ENCODE measurements at places on chromosomes 3 and 15.

GRCh38 chr15:62491642-62492041 lies 326.6 kb upstream of the C2CD4B start:
- no peak for DNase-seq

DNA sequence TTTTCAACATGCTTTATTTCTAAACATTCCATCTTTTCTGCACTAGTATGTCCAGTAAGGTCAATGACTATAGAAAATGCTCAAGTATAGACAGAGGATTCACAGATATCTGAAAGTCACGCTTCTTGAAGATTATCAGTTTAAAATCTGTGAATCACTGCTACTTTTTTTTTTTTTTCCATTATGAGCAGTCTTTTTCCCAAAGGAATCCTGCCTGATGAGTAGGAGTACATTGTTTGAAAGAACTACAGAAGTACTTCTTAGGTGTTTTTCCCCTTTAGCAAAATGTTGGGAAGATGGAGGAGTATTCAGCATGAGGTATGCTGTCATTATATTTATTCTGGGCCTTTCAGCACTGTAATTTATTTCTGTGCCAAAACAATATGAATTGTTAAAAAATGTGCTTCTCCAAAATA lies 266.2 kb downstream of the NLGN1 start:
- no peak for DNase-seq

- no peak for DNase-seq
Observed at GRCh38 chr3:106745344-106746168, 631.7 kb upstream of the CCDC54 start.

GRCh38 chr3:183375787-183376186 lies 52.6 kb downstream of the MCF2L2 start:
- no peak for DNase-seq

DNA sequence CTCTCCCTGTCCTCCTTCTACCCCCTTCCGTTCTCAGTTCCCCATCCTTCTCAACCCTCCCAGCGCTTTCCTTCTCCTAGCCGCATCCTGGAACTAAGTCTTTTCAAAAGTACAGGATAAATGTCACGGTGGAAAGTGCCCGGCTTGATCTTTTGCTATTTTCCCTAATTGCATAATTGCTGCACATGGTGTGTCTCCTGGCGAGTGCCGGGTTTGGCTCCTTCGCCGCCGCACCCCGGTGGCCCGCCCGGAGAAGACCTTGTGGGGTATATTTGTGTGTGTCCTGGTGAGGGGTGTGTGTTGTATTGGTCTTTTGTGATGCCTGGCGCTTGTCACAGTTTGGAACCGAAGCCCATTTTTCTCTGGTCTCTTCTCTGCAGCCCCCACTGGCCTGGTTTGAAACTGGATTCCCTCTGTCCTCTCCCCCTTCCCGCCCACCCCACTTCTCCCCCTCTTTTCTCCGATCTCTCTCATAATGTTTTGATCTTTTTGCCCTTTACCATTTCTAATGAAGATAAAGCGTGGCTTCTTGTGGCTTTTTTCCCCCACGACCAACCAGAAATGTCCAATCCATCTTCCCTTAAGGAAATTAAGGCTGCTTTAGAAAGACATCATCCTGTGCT lies 692 bp downstream of the UBE2E2 start:
- DNase-seq = no peak

Measured in NCI-H1694 (cell line).